ENCODE measurements at places on chromosomes 3 and 15. TPM values are rescaled to one million over a fixed set of nuclear protein-coding genes. Genes with fewer than 3 reads are reported as not detected.

The EPB42 gene
- not detected for total RNA-seq

The CDHR4 gene
- not detected for total RNA-seq

The TP63 gene
- total RNA-seq: not detected

The GOLGA8J gene
- total RNA-seq: not detected

The USP50 gene
- total RNA-seq: not detected

The MLH1 gene
- total RNA-seq: 23.6 TPM

The WDR93 gene
- total RNA-seq: not detected

The GATM gene
- total RNA-seq: 0.17 TPM

The FBXO40 gene
- not detected for total RNA-seq

The CCR3 gene
- not detected for total RNA-seq

The GPR62 gene
- total RNA-seq: not detected

The PSTPIP1 gene
- 0.85 TPM for total RNA-seq

The UBR1 gene
- 18.8 TPM for total RNA-seq

The CCR9 gene
- not detected for total RNA-seq

The XYLB gene
- total RNA-seq: 1.6 TPM

The KBTBD8 gene
- total RNA-seq: 1.6 TPM

The NBEAL2 gene
- 4.0 TPM for total RNA-seq

The IL17RB gene
- total RNA-seq: not detected

The MOBP gene
- not detected for total RNA-seq

The C3orf49 gene
- total RNA-seq: not detected

The GNAT1 gene
- total RNA-seq: not detected

The RSRC1 gene
- 17.9 TPM for total RNA-seq

The GCHFR gene
- 32.4 TPM for total RNA-seq

The CPB1 gene
- not detected for total RNA-seq

The AADACL2 gene
- total RNA-seq: not detected

The PCOLCE2 gene
- 3.5 TPM for total RNA-seq

The MUC20 gene
- total RNA-seq: not detected

The COPB2 gene
- 138 TPM for total RNA-seq

The GUCA1C gene
- not detected for total RNA-seq

The ATP13A5 gene
- not detected for total RNA-seq

The PIGBOS1 gene
- total RNA-seq: 8.9 TPM

The CHD2 gene
- 29.9 TPM for total RNA-seq

The PLSCR2 gene
- total RNA-seq: not detected

The FBLN2 gene
- 664 TPM for total RNA-seq

The CP gene
- not detected for total RNA-seq
